Gastroesophageal sphincter (tissue), 4 donors: ENCODE measurements at places on chromosomes 11 and 22.

DNA sequence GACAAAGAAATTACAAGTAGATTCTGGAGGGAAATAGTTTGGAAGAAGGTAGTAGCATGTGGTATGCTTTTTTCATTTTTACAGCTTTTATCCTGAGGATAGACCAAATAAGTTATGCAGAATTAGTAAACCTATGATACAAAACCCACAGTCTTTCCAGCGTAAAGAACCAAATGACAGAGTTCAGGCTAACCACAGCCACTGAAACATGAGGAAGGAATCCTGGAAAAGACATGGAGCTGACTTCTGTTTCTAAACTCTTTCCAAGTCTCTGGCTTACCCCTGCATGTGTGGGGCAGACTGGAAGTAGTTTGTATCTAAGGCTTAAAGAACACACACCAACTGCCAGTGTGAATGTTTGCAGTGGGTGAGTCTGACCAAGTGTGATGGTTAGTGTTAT lies 258.4 kb upstream of the TENM4 start:
- H3K36me3 ChIP-seq: no peaks in the 10 kb centered on the region
- H3K4me3 ChIP-seq: no peak overlapping the region
- ATAC-seq: no peak
- no peak overlapping the region for H3K27ac ChIP-seq
- no peaks in the 10 kb centered on the region for H3K4me1 ChIP-seq

GRCh38 chr22:40991298-40991697 lies 40.1 kb downstream of the RBX1 start:
- H3K36me3 ChIP-seq: no peaks in the 10 kb centered on the region
- no peak overlapping the region for H3K27ac ChIP-seq
- no peaks in the 10 kb centered on the region for H3K4me1 ChIP-seq
- no peak for ATAC-seq
- no peak overlapping the region for H3K4me3 ChIP-seq

- ATAC-seq: no peak
- no peaks in the 10 kb centered on the region for H3K36me3 ChIP-seq
- H3K27me3 ChIP-seq: no peaks in the 10 kb centered on the region
- H3K4me3 ChIP-seq: no peak overlapping the region
- H3K4me1 ChIP-seq: peaks cover 25% of the 10 kb centered on the region
- H3K27ac ChIP-seq: no peak overlapping the region
Measured at GRCh38 chr22:49972163-49973017, 11.8 kb downstream of the PIM3 start.

GRCh38 chr11:9265211-9266131 lies at the start of gene DENND5A:
DENND5A (minus strand) TSS chr11:9265350; CDS start chr11:9265069, 281 bp downstream.
- peak; percentile 92 for ATAC-seq
- H3K36me3 ChIP-seq: no peaks in the 10 kb centered on the region
- peaks cover 8% of the 10 kb centered on the region for H3K4me1 ChIP-seq
- H3K27ac ChIP-seq: peak within 1 kb of the TSS; percentile 98

- no peak overlapping the region for H3K27ac ChIP-seq
- no peak overlapping the region for H3K4me3 ChIP-seq
- no peaks in the 10 kb centered on the region for H3K36me3 ChIP-seq
- peak; percentile 77 for ATAC-seq
Measured at GRCh38 chr11:12066056-12066798, 44.2 kb upstream of the MICAL2 start.

DNA sequence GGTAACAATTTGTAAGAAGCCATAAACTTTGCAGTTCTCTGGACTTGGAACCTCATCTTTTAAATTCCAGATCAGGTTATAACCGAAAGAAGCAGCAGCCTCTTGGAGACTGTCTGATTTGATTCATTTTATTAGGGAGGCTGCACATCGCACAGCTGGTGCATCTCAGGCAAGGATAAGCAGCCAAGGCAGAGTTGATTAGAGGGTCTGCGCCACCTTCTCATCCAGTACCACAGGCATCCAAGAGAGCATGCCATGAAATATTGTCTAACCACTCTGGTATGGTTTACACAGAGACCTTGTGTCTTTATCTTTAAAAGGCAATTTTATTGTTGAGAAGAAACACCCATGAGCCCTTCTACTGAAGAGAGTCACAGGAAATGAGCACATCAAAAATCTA lies 16.2 kb upstream of the CWF19L2 start:
- no peak for ATAC-seq
- H3K27me3 ChIP-seq: peaks cover 18% of the 10 kb centered on the region
- H3K36me3 ChIP-seq: no peaks in the 10 kb centered on the region
- no peak overlapping the region for H3K27ac ChIP-seq
- no peaks in the 10 kb centered on the region for H3K4me1 ChIP-seq

DNA sequence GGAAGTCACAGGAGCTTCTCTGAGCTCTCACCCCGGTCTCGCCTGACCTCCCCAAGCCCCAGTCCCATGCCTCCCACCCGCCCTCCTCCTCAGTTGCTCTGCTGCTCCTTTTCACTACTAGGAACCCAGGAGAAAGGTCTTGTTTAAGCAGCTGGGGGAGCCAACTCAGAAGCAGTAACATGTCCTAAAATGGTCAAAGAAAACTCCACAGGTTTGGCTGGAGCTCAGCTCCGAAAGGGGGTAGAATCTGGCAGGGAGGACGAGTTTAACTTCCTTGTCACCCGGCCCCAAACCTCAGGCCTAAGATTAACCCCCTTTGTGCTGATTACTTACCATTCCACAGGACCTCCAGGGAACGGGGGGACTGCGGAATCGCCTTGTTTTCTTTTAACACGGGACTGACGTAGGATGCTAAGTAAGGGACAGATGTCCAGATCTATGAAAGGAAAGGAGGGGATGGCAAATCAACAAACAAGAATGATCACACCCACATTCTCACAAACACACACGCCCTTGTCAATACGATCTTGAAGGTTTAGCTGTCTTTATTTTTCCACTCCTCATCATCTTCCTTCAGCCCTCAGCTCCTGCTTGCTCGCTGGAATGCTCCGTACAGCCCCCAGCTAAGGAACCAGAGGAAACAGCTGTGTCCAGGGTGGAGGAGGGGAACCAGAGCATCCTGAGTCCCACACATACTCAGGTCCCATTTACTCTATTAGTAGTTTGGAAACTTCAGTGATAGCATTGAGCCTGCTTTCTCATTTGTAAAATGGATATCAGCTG lies 13.5 kb downstream of the PCSK7 start:
- H3K4me3 ChIP-seq: no peak overlapping the region
- H3K27ac ChIP-seq: peak overlapping the region; percentile 93
- ATAC-seq: peak; percentile 34
- H3K36me3 ChIP-seq: no peaks in the 10 kb centered on the region

- H3K27ac ChIP-seq: no peak overlapping the region
- H3K27me3 ChIP-seq: no peaks in the 10 kb centered on the region
- peaks cover 38% of the 10 kb centered on the region for H3K36me3 ChIP-seq
- H3K4me3 ChIP-seq: no peak overlapping the region
Measured at GRCh38 chr22:46946383-46946962, 184.0 kb downstream of the TBC1D22A start.
